ENCODE measurements at places on chromosomes 7 and 10.

GRCh38 chr7:158358926-158359645, 228.5 kb downstream of the PTPRN2 start:
- DNase-seq = no peak

GRCh38 chr10:51397695-51398094, 301.7 kb downstream of the CSTF2T start:
- peak; percentile 57 for DNase-seq

DNA sequence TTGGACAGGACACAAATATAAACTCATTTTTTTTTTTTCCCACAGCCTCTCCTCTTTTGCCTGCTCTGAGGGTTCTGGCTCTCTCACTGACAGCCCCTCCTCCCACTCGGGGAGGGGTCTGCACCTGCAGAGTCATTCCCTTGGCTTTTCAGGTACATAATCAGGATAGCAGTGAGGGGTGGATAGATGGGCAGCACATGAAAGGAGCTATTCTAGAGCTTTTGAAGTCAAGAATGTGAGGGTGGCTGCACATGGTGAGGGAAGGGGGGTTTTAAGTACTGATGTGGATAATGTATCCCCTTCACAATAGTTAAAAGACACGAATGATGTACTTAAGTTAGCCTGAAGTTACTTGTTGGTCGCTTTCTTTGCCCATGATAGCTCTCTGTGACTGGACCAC, 76.2 kb downstream of the CFAP58 start:
- DNase-seq = no peak

GRCh38 chr7:23490357-23491135, 20.3 kb upstream of the IGF2BP3 start:
- DNase-seq = no peak

GRCh38 chr10:58859526-58859925, 316.9 kb upstream of the PHYHIPL start:
- no peak for DNase-seq

All from skeletal muscle cell (primary cell).